Nephron progenitor cell (in vitro differentiated cells): ENCODE measurements at places on chromosomes 6 and 20.

DNA sequence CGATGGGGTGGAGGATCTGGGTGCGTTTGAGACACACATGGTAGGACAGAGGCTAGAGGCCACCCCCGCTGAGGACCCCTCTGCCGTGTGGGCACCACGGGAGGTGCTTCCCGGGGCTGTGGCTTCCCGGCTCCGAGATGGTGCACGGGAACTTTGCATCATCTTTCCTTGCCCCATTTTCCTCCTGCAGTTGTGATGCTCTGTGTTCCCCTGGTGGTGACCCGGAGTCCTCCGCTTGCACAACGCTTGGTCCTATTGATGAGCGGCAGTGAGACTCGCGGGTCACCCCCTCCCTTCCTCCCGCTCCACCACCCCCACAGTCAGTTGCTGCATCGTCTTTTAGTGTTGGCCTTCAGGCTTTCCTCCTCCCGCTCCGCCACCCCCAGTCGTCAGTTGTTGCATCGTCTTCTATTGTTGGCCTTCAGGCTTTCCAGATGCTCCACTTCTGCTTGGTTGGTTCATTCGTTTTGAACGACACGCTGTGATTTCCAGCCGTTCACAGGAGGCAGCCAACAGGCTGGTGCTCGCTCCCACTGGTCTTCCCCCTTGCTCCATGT lies 37.3 kb downstream of the PYGB start:
- H3K4me3 ChIP-seq = no peak overlapping the region
- no peak for DNase-seq
- H3K4me1 ChIP-seq = peaks cover 17% of the 10 kb centered on the region
- H3K27me3 ChIP-seq = peaks cover 7% of the 10 kb centered on the region
- peaks cover 48% of the 10 kb centered on the region for H3K36me3 ChIP-seq

DNA sequence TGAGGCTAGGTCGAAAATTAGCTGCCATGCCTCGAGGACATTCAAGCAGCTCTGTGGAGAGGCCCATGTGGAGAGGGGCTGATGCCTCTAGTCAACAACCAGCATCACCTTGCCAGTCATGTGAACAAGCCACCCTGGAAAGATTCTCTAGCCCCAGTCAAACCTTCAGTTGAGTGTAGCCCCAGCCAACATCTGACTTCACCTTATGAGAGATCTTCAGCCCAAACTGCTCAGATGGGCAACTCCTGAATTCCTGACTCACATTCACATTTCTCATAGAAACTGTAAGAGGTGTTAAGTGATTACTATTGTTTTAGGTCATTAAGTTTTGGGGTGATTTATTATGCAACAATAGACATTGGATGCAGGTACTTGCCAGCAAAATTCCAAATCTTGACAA lies 44.9 kb downstream of the GJA10 start:
- peaks cover 44% of the 10 kb centered on the region for H3K4me1 ChIP-seq
- peaks cover 12% of the 10 kb centered on the region for H3K36me3 ChIP-seq
- no peak overlapping the region for H3K27ac ChIP-seq
- no peak for DNase-seq
- H3K27me3 ChIP-seq = peaks cover 3% of the 10 kb centered on the region

- DNase-seq = no peak
- peaks cover 6% of the 10 kb centered on the region for H3K4me1 ChIP-seq
- H3K27ac ChIP-seq = no peak overlapping the region
- H3K4me3 ChIP-seq = no peak overlapping the region
- H3K36me3 ChIP-seq = no peaks in the 10 kb centered on the region
These were observed 52.4 kb downstream of the IPCEF1 start for GRCh38 chr6:154304191-154304590.

- H3K4me3 ChIP-seq = no peak overlapping the region
- H3K27me3 ChIP-seq = peaks cover 9% of the 10 kb centered on the region
- no peak overlapping the region for H3K27ac ChIP-seq
- no peaks in the 10 kb centered on the region for H3K36me3 ChIP-seq
- H3K4me1 ChIP-seq = peaks cover 11% of the 10 kb centered on the region
These were observed 284.3 kb upstream of the SULF2 start for GRCh38 chr20:48069596-48069995.

- H3K36me3 ChIP-seq = no peaks in the 10 kb centered on the region
- peaks cover 4% of the 10 kb centered on the region for H3K27me3 ChIP-seq
- H3K4me3 ChIP-seq = no peak overlapping the region
- H3K4me1 ChIP-seq = peaks cover 12% of the 10 kb centered on the region
These were observed 172.9 kb upstream of the UST start for GRCh38 chr6:148573922-148574321.

GRCh38 chr6:17826301-17826700 lies 119.6 kb upstream of the NUP153 start:
- H3K27ac ChIP-seq = no peak overlapping the region
- H3K4me1 ChIP-seq = no peaks in the 10 kb centered on the region
- peaks cover 36% of the 10 kb centered on the region for H3K36me3 ChIP-seq
- no peak for DNase-seq

GRCh38 chr6:34062815-34063214 lies 83.1 kb downstream of the GRM4 start:
- H3K4me1 ChIP-seq = peaks cover 35% of the 10 kb centered on the region
- peaks cover 38% of the 10 kb centered on the region for H3K27me3 ChIP-seq
- H3K4me3 ChIP-seq = no peak overlapping the region

DNA sequence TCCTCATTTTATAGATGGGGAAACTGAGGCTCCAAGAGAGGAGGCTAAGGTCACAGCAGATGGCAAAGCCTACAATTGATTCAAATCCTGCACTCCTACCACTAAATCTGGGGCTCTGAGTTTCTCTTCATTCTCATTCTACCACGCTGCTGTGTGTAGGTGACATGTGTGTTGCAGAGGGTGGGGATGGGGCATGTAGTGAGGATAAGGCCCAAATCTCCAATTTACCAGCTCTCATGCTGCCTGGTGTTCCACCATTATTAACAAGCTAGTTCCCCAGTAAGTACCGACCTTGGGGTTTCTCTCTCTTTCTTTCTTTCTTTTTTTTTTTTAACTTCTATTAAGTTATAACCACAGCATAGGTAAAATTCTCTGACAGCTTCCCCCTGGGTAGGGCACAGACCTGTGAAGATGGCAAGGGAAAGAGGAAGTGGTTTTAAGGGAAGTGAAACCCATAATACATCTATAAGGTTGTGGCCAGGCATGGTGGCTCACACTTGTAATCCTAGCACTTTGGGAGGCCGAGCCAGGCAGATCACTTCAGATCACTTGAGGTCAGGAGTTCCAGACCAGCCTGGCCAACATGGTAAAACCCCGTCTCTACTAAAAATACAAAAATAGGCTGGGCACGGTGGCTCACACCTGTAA lies 13.0 kb upstream of the MATN4 start:
- H3K27ac ChIP-seq = no peak overlapping the region
- DNase-seq = no peak
- peaks cover under 1% of the 10 kb centered on the region for H3K36me3 ChIP-seq
- peaks cover 13% of the 10 kb centered on the region for H3K4me1 ChIP-seq

GRCh38 chr20:64188682-64189529 lies 24.7 kb downstream of the MYT1 start:
- peaks cover 5% of the 10 kb centered on the region for H3K4me1 ChIP-seq
- H3K27ac ChIP-seq = no peak overlapping the region
- no peaks in the 10 kb centered on the region for H3K36me3 ChIP-seq
- peaks cover 39% of the 10 kb centered on the region for H3K27me3 ChIP-seq

DNA sequence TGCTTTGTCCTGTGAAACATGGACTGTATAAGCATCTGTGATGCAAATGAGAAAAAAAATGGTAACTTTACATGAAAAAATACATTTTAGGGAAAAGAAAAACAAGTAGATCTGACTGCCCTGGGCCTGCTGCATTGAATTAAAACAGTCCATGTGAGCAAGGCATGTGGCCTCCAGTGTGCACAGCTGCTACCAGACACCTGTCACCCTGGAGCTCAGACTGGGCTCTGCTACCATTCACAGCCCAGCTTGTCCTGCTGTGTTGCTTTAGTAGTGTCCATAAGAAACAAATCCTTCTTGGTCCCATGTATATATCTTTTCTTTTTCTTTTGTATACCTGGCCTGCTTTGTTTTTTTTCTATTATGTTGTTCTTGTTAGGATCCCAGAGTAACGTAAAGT lies 315.9 kb downstream of the NKAIN2 start:
- H3K36me3 ChIP-seq = no peaks in the 10 kb centered on the region
- no peak overlapping the region for H3K4me3 ChIP-seq
- no peaks in the 10 kb centered on the region for H3K4me1 ChIP-seq
- no peaks in the 10 kb centered on the region for H3K27me3 ChIP-seq
- no peak overlapping the region for H3K27ac ChIP-seq
- no peak for DNase-seq

- H3K4me1 ChIP-seq = no peaks in the 10 kb centered on the region
- no peaks in the 10 kb centered on the region for H3K36me3 ChIP-seq
- peaks cover 5% of the 10 kb centered on the region for H3K27me3 ChIP-seq
- DNase-seq = no peak
- no peak overlapping the region for H3K27ac ChIP-seq
These were observed 357.2 kb downstream of the CD83 start for GRCh38 chr6:14474816-14475215.

DNA sequence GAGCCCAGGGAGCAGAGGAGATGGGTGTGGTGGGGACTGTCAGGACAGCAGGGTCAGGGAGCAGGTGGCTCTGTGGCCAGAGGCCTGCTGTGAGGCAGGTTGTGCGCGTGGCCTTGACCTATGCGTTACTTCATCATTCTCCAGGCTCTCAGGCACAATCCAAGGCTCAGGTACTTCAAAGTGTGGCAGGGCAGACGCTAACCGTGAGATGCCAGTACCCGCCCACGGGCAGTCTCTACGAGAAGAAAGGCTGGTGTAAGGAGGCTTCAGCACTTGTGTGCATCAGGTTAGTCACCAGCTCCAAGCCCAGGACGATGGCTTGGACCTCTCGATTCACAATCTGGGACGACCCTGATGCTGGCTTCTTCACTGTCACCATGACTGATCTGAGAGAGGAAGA lies 535 bp downstream of the NCR2 start:
- H3K27ac ChIP-seq = no peak overlapping the region
- peaks cover 24% of the 10 kb centered on the region for H3K27me3 ChIP-seq
- DNase-seq = no peak
- H3K4me3 ChIP-seq = no peak overlapping the region

DNA sequence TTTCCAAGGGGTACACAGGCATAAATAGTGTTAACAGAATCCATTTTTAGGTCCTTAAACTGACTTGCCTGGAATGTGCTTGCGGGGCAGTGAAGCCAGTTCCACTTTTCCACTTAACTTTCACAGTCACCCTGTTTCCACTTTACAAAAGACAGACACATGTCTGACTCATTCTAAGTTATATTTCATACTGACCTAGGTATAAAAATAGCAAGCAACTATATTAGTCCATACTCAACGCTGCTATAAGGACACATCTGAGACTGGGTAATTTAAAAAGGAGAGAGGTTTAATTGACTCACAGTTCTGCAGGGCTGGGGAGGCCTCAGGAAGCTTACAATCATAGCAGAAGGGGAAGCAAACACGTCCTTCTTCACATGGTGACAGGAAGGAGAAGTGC lies 88.2 kb downstream of the MTFR2 start:
- H3K4me3 ChIP-seq = no peak overlapping the region
- H3K27me3 ChIP-seq = peaks cover 15% of the 10 kb centered on the region
- no peaks in the 10 kb centered on the region for H3K36me3 ChIP-seq
- peaks cover 20% of the 10 kb centered on the region for H3K4me1 ChIP-seq
